ENCODE measurements at places on chromosomes 11 and 22.

DNA sequence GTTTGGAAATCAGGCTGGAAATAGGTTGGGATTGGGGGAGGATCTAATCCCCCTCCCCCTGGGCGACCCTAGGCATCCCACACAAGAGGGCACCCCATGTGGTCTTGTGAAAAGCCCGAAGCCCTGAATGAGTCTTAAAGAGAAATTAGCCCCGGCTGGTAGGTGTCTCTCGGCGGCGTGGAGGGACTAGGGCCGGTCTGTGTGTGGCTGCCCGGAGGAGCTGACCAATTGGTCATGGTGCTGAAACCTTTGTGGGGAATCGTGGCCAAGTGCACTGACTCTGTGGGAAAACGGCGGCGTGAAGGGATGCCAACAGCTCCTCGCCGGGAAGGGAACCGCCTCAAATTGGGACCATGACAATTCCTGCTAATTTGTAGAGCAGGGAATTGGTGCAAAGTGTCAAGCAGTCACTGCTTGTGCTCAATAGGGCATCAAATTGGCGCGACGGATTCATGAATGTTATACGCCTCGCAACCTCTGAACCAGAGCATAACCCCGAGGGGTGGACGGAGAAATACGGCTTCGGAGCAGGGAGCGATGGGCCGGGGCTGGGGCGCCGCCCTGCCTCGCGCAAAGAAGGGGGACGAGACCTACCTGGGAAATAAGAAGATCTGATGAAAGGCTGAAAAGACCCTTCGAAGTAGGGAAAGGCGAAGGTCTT, 1.5 kb downstream of the DBX1 start:
- peak; percentile 10 for DNase-seq

DNA sequence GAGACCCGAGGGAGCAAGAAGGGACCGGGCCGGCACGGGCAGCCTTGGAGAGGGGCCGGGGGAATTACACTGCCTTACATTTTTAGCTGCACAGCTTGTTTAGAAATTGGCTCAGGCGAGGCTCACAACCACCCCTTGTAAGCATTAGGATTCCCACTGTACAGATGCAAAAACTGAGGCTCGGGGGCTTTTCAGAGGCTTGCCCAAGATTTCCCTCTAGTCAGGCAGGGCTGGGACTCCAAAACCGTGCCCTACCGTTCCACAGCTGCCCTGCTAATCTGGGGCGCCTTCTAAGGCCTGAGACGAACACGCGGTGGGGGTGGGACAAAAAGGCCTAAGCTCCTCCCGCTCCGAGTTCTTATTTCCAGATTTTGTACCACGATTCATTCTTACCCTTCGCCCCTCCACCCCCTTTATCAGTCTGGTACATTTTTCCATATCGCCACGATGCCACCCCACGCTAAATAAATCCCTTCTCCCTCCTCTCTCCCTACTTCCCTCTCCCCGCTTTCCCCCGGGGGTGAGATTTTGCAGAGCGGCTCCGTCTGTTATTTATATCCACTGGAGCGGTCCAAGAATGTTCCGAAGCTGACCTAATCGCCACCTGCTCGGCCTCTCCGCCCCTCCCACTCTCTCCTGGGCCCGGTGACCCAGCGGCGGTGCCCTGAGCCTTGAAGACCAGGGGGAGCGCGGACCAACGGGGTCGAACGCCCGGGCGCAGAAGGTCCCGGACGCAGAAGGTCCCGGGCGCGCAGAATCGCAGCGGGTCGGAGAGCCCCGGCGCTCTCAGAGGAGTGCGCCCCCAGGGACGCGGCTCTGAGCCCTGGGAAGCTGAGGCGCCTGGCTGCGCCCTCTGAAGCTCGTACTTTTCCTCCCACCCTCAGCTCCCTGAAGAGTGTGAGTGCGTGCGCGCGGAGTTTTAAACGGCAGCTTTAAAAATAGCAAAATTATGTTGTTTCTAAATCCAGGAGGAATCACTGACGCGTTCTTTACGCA, 764 bp upstream of the PACSIN3 start:
- DNase-seq, result no peak

- DNase-seq, result no peak
Observed at GRCh38 chr11:133122256-133122655, 410.0 kb downstream of the OPCML start.

GRCh38 chr22:37300551-37301017, 18.3 kb downstream of the CYTH4 start:
- no peak for DNase-seq

DNA sequence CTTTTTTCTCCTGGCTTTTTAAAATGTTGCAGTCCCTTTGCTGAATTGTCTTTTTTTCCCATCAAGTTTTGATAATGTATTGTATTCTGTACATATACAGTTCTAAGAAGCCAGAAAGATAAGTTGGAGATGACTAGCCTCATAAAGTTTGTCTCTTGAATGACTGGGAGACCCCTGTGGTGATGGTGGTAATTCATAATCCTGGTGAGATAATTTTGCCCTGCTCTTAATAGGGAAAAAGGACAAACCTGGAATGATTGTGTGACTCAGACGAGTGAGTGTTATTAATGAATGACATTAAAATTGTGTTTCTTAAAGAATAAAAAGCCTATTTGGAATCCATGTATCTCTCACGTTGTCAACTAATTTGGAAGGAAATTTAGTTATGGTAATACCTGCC, 1.2 kb downstream of the HIKESHI start:
- no peak for DNase-seq

DNA sequence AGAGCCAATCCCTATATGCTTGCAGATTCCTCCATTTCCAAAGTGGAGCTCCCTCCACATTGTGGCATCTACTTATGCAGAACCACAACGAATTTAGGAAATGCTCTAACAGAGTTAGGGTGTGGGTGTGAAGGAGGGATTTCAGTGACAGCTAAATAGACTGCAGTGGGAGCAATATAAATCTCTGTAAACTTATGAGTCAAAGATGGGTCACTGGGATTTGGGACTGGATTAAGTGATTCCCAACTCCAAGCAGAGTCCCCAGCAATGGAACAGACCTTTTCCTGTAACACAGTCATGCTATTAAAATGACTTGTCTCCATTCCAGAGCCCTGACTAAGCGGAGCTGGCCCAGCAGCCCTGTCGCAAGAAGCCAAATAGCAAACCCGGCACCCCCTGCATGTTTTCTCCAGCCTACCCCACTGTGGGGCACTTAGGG, 36.6 kb downstream of the RPL27A start:
- DNase-seq, result peak; percentile 90

DNA sequence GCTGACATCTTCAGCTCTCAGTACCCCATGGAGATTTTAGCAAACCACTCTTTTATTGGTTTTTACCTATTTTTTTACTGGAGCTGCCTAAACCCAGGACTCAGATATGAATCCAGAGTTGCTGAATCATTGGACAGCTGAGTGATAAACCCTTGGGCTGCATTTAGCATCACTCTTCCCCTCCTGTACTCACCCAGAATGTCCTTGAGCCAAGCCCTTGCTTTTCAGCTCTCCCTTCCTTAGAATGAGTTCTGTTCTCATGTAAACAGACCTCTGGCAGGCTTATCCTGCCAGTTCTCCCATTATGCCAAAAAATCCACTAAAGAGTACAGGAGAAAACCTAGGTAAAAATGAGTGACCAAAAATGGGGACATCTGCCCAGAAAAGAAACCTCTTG, 200.1 kb upstream of the POU2AF2 start:
- DNase-seq, result no peak

DNA sequence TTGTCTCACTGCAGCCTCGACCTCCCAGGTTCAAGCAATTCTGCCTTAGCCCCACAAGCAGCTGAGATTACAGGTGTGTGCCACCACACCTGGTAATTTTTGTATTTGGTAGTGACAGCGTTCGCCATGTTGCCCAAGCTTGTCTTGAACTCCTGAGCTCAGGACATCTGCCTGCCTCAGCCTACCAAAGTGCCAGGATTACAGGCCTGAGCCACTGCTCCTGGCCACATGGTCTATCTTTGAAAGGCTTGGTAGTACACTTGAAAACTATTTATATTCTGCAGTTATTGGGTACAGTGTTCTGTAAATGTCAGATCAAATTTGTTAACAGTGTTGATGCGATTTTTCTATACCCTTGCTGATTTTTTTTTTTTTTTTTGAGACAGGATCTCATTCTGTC, 9.5 kb downstream of the CRYBA4 start:
- no peak for DNase-seq

GRCh38 chr11:38005597-38005996, 1407.6 kb upstream of the RAG2 start:
- DNase-seq, result peak; percentile 3

GRCh38 chr11:1791912-1792311, 28.2 kb upstream of the CTSD start:
- no peak for DNase-seq

DNA sequence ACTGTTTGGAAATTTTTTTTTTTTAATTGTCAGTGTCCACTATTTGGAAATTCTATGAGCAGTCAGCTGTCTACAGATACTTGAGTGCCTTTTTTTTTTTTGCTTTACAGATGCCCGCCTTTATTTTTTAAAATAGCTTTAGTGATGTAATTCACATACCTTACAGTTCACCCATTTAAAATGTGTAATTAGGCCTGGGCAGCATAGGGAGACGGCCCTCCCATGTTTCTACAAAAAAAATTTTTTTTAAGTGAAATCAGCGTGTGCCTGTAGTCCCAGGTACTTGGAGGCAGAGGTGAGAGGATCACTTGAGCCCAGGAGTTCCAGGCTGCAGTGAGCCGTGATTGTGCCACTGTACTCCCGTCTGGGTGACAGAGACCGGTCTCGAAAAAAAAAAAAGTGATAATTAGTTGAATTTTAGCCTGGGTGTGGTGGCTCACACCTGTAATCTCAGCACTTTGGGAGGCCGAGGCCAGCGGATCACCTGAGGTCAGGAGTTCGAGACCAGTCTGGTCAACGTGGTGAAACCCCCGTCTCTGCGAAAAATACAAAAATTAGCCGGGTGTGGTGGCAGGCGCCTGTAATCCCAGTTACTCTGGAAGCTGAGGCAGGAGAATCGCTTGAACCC, 1.5 kb downstream of the ZNF143 start:
- DNase-seq, result no peak

- DNase-seq, result peak; percentile 61
Observed at GRCh38 chr11:19988598-19988997, 171.7 kb downstream of the DBX1 start.

GRCh38 chr11:8251616-8252295, 11.9 kb downstream of the LMO1 start:
- DNase-seq, result no peak

GRCh38 chr11:111532365-111532709, 8.2 kb upstream of the LAYN start:
- DNase-seq, result no peak

GRCh38 chr11:45110562-45110961, 35.9 kb upstream of the PRDM11 start:
- peak; percentile 31 for DNase-seq

DNA sequence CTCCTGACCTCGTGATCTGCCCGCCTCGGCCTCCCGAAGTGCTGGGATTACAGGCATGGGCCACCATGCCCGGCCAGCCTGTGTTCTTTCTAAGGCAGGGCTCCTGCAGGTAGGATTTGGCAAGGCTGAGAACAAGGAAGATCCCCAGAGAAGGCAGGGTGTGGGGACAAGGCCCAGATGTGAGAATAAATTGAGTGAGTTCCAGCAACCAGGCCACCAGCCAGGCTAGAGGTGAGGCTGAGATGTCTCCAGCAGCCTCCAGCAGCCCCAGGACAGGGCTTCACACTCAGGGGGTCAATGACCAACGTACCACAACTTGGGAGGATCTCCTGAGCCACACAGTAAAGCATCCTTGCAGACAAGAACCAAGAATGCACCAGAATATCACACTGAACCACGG, 75.1 kb downstream of the BUD13 start:
- DNase-seq, result no peak

DNA sequence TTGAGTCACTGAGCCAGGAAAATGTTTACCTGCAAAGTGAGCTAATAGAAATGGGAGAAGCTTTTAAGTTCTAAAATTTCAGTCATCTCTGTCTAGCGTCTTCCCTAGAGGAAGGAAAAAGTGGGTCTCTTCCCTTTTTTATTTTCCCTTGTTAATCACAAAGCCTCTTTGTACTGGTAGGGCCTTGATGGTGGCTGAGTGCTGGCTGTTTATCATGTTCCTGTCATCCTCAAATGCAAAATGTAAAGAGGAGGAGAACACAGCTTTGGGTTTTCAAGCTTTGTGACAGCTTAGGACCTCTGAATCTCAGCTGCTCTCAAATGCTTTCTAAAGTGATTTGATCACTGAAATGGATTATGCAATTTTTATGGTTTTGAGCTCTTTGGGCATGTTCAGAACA, 222.0 kb downstream of the TMEM135 start:
- no peak for DNase-seq

GRCh38 chr11:28627690-28628255, 519.6 kb downstream of the METTL15 start:
- no peak for DNase-seq

GRCh38 chr11:8352103-8352875, 88.6 kb upstream of the LMO1 start:
- no peak for DNase-seq

GRCh38 chr11:66409226-66409625, 11.6 kb upstream of the NPAS4 start:
- DNase-seq, result no peak

Measured in fibroblast of skin of left biceps (primary cell).